ENCODE measurements at places on chromosomes 5 and 9. TPM values are rescaled to one million over a fixed set of nuclear protein-coding genes. Genes with fewer than 3 reads are reported as not detected.
A peak's percentile ranks its signal among the peaks of the same experiment; 100 is the strongest.

DNA sequence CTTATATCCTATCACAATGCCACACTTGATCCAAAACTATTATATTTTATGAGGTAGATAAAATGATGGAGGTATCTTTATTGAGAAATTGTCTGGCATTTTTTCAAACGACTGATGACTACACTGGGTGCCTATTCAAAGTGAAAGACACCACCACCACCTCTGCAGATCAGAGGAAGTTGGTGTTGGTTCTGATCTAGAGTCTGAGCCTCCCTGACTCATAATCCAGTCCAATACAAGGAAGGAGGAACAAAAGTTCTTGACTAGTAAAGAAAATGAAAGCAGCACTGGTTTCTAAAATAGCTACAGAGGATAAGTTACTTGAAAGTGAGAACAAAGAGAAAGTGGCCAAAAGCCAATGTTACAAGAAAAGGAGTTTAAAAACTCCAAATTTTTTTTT lies 139.9 kb downstream of the RFX3 start:
- no peaks in the 10 kb centered on the region for H3K36me3 ChIP-seq
- no peak for DNase-seq
- H3K4me1 ChIP-seq = no peaks in the 10 kb centered on the region
- no peaks in the 10 kb centered on the region for H3K27me3 ChIP-seq

Gene LRRTM2
- 0.08 TPM for total RNA-seq

Gene GFPT2
- total RNA-seq = 1.8 TPM

- no peak for DNase-seq
- no peaks in the 10 kb centered on the region for H3K4me1 ChIP-seq
- no peak overlapping the region for H3K27ac ChIP-seq
- H3K36me3 ChIP-seq = no peaks in the 10 kb centered on the region
- no peak overlapping the region for H3K4me3 ChIP-seq
These were observed 389.7 kb downstream of the TAF11L14 start for GRCh38 chr5:18023986-18024385.

GRCh38 chr5:65248896-65249295 lies 232.8 kb downstream of the ADAMTS6 start:
- H3K4me1 ChIP-seq = no peaks in the 10 kb centered on the region
- no peaks in the 10 kb centered on the region for H3K27me3 ChIP-seq
- no peak for DNase-seq
- no peak overlapping the region for H3K4me3 ChIP-seq
- no peak overlapping the region for H3K27ac ChIP-seq

Gene UNC5A
- total RNA-seq = not detected

DNA sequence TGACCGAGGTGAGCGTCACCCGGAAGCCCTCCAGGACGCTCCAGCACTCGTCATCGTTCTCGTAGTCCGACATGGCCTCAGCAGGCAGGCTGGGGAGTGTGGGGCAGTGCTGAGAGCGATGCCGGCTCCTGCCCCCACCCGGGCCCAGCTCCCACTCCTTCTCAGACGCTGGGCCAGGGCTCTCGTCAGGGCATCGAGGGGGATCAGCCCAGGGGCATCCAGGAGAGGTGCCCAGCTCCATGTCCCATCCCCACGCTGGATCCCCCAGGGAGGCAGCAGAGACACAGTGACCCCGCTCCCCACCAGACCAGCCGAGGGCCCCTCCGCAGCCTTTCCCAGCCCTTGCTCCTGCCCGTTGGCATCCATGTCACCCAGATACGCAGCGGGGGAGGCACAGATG lies 1.5 kb downstream of the CARD9 start:
- no peaks in the 10 kb centered on the region for H3K27me3 ChIP-seq
- no peak for DNase-seq
- no peaks in the 10 kb centered on the region for H3K36me3 ChIP-seq

- peak overlapping the region; percentile 17 for H3K4me3 ChIP-seq
- peaks cover 14% of the 10 kb centered on the region for H3K4me1 ChIP-seq
- H3K36me3 ChIP-seq = no peaks in the 10 kb centered on the region
These were observed 21.9 kb upstream of the PLIN2 start for GRCh38 chr9:19149230-19149629.

Gene SLC36A3
- not detected for total RNA-seq

- no peak overlapping the region for H3K4me3 ChIP-seq
- no peak overlapping the region for H3K27ac ChIP-seq
- H3K27me3 ChIP-seq = no peaks in the 10 kb centered on the region
- no peak for DNase-seq
- no peaks in the 10 kb centered on the region for H3K36me3 ChIP-seq
These were observed 116.1 kb downstream of the ARL15 start for GRCh38 chr5:54194318-54194717.

GRCh38 chr5:115842089-115842935 lies 577 bp downstream of the AP3S1 start:
- H3K27ac ChIP-seq = peak overlapping the region; percentile 88
- no peaks in the 10 kb centered on the region for H3K27me3 ChIP-seq
- H3K36me3 ChIP-seq = peaks cover 2% of the 10 kb centered on the region
- peak overlapping the region; percentile 100 for H3K4me3 ChIP-seq
- H3K4me1 ChIP-seq = peaks cover 44% of the 10 kb centered on the region

DNA sequence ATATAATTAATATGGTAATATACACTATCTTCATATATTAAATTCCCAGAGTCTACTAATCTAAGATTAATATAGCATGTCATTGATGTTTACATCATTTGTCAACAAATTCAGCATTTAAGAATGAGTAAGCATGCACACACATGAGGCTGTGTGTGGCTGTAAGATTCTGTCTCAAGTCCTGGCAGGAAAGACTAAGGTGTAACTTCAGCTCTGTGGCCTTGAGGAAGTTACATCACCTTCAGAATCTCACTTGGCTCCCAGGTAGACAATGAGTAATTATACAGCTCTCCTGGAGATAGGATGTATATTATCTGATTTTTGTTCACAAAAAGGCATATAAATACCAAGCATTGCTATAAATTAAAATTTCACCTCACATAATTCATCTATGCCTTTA lies 119.4 kb upstream of the IQGAP2 start:
- H3K4me1 ChIP-seq = no peaks in the 10 kb centered on the region
- no peaks in the 10 kb centered on the region for H3K36me3 ChIP-seq
- H3K27me3 ChIP-seq = no peaks in the 10 kb centered on the region
- H3K27ac ChIP-seq = no peak overlapping the region
- DNase-seq = no peak
- H3K4me3 ChIP-seq = no peak overlapping the region

DNA sequence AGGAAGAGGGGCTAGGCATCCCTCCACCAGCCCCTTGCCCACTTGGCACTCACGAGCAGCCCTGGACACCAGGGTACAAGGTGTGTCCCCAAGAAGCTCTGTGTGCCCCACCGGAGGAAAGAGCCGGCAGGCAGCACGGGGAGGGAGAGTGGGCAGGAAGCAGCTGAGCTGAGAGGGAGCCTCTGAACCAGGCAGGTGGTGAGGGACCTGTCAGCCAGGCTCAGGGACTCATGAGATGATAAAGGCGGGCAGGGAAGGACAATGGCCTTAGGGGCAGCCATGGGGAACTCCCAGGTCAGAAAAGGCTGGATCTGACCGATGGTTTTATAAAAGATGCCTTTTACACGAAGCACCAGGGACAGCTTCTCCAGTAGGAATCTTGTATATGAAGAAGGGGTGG lies 112.0 kb downstream of the VAV2 start:
- H3K27ac ChIP-seq = peak overlapping the region; percentile 99
- no peak for DNase-seq
- H3K4me1 ChIP-seq = peaks cover 40% of the 10 kb centered on the region
- no peak overlapping the region for H3K4me3 ChIP-seq
- H3K36me3 ChIP-seq = no peaks in the 10 kb centered on the region
- H3K27me3 ChIP-seq = no peaks in the 10 kb centered on the region

- no peaks in the 10 kb centered on the region for H3K4me1 ChIP-seq
- no peak overlapping the region for H3K4me3 ChIP-seq
- no peaks in the 10 kb centered on the region for H3K36me3 ChIP-seq
- no peak for DNase-seq
These were observed 607.9 kb downstream of the SLCO4C1 start for GRCh38 chr5:101688156-101688555.

Gene MSMP
- total RNA-seq = not detected

- H3K4me3 ChIP-seq = no peak overlapping the region
- H3K36me3 ChIP-seq = no peaks in the 10 kb centered on the region
- peaks cover 7% of the 10 kb centered on the region for H3K4me1 ChIP-seq
- H3K27ac ChIP-seq = no peak overlapping the region
- no peaks in the 10 kb centered on the region for H3K27me3 ChIP-seq
These were observed 18.3 kb upstream of the RXRA start for GRCh38 chr9:134307674-134308638.

- H3K4me3 ChIP-seq = peak overlapping the region; percentile 27
- no peaks in the 10 kb centered on the region for H3K27me3 ChIP-seq
- H3K4me1 ChIP-seq = peaks cover 21% of the 10 kb centered on the region
- H3K27ac ChIP-seq = no peak overlapping the region
- DNase-seq = no peak
- H3K36me3 ChIP-seq = no peaks in the 10 kb centered on the region
These were observed 715 bp downstream of the FGF10 start for GRCh38 chr5:44388321-44389089.

DNA sequence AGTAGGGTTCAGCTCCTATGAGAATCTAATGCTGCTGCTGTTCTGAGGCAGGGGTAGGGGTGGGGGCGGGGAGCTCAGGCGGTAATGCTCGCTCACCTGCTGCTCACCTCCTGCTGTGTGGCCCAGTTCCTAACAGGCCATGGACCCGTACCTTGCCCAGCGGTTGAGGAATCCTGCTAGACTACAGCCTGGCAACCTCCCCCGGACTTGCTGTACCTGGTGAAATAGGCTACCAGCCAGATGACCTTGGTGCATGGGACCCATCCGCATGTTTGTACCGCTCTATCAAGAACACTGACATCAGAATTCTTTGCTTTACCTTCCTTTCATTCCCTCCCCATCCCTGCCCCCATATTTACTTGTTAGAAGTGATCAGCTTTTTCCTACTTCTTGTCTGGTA lies 15.3 kb downstream of the IL31RA start:
- H3K36me3 ChIP-seq = no peaks in the 10 kb centered on the region
- no peaks in the 10 kb centered on the region for H3K4me1 ChIP-seq
- DNase-seq = no peak
- no peak overlapping the region for H3K27ac ChIP-seq
- H3K27me3 ChIP-seq = no peaks in the 10 kb centered on the region

Gene AJM1
- total RNA-seq = 0.56 TPM

Gene FGF1
- total RNA-seq = 0.25 TPM

DNA sequence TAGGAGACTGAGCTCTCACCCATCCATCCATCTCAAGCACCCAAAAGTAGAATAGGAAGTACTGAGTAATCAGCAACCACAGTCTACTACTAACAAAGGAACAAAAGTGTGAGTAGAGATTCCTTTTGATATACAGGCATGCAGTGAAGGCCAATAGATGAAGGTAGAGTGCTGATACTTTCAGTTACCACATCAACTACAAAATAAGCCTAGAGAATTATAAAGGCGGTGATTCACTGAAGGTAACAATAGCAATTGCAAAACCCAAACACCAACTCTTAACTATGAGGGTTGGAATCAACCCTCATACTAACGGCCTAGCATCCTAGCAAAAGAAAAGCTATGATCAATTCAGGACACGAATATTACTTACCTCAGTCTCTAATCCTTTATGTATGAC lies 992.6 kb downstream of the DNAH5 start:
- H3K4me3 ChIP-seq = no peak overlapping the region
- no peaks in the 10 kb centered on the region for H3K36me3 ChIP-seq
- DNase-seq = no peak
- H3K27ac ChIP-seq = no peak overlapping the region
- no peaks in the 10 kb centered on the region for H3K4me1 ChIP-seq
- H3K27me3 ChIP-seq = no peaks in the 10 kb centered on the region

DNA sequence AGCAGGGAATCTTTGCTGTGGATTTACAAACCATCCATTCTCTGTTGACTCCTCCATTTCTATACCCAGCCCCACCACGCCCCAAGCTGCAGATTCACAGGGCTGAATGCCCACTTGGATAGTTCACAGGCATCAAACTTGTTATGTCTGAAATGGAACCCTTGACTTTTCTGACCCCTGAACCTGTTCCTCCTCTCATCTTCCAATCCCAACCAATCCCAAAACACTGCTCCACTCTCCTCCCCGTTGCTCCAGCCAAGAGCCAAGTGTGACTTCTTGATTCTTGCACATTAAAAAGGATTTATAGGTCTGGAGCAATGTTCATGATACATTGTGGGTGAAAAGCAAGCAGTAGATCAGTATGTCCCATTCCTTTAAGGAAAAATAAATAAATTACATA lies 145.6 kb downstream of the DAB2IP start:
- DNase-seq = peak; percentile 28
- no peaks in the 10 kb centered on the region for H3K27me3 ChIP-seq
- no peaks in the 10 kb centered on the region for H3K36me3 ChIP-seq
- H3K4me3 ChIP-seq = no peak overlapping the region
- H3K4me1 ChIP-seq = no peaks in the 10 kb centered on the region

Gene GHR
- total RNA-seq = 104 TPM

- H3K4me1 ChIP-seq = no peaks in the 10 kb centered on the region
- no peak overlapping the region for H3K4me3 ChIP-seq
- H3K27me3 ChIP-seq = no peaks in the 10 kb centered on the region
- DNase-seq = no peak
- H3K36me3 ChIP-seq = no peaks in the 10 kb centered on the region
These were observed 562.2 kb upstream of the MEF2C start for GRCh38 chr5:89445106-89445745.

- H3K4me1 ChIP-seq = peaks cover 3% of the 10 kb centered on the region
- H3K27ac ChIP-seq = no peak overlapping the region
- peaks cover 52% of the 10 kb centered on the region for H3K36me3 ChIP-seq
- DNase-seq = no peak
These were observed 37.8 kb downstream of the JADE2 start for GRCh38 chr5:134563221-134563620.

DNA sequence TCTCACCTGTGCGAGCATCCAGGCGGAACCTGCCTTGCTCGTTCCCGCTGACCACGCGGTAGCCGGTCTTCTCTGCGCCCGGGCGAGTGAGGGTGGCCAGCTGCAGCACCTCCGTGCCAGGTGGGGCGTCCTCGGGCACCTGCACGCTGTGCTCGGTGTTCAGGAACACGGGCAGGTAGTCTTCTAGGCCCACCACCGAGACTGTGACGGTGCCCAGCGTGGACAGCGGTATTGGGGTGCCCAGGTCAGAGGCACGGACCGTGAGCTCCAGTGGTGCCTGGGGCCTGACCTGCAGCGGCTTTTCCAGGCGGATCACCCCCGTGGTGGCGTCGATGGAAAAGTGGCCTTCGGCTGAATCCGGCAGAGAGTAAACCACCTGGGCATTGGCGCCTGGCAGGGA lies 59.5 kb downstream of the FAT2 start:
- H3K4me1 ChIP-seq = no peaks in the 10 kb centered on the region
- no peaks in the 10 kb centered on the region for H3K36me3 ChIP-seq
- no peaks in the 10 kb centered on the region for H3K27me3 ChIP-seq
- H3K4me3 ChIP-seq = no peak overlapping the region

Gene RNF183
- not detected for total RNA-seq

Gene IPPK
- total RNA-seq = 5.9 TPM

GRCh38 chr5:135100011-135100410 lies 66.0 kb upstream of the PITX1 start:
- no peaks in the 10 kb centered on the region for H3K36me3 ChIP-seq
- no peak overlapping the region for H3K4me3 ChIP-seq

Gene ARID3C
- total RNA-seq = 2.2 TPM

- H3K27me3 ChIP-seq = no peaks in the 10 kb centered on the region
- H3K27ac ChIP-seq = peak within 1 kb of the TSS; percentile 68
- peaks cover 2% of the 10 kb centered on the region for H3K36me3 ChIP-seq
- peak within 1 kb of the TSS; percentile 91 for H3K4me3 ChIP-seq
These were observed at the start of gene ERAP2 for GRCh38 chr5:96876292-96876850. ERAP2 (plus strand) TSS chr5:96876500; CDS start chr5:96879686, 3,186 bp downstream.

Measured in liver (tissue), 10 donors.